ENCODE measurements at places on chromosomes 12 and 14.
A peak's percentile ranks its signal among the peaks of the same experiment; 100 is the strongest.

DNA sequence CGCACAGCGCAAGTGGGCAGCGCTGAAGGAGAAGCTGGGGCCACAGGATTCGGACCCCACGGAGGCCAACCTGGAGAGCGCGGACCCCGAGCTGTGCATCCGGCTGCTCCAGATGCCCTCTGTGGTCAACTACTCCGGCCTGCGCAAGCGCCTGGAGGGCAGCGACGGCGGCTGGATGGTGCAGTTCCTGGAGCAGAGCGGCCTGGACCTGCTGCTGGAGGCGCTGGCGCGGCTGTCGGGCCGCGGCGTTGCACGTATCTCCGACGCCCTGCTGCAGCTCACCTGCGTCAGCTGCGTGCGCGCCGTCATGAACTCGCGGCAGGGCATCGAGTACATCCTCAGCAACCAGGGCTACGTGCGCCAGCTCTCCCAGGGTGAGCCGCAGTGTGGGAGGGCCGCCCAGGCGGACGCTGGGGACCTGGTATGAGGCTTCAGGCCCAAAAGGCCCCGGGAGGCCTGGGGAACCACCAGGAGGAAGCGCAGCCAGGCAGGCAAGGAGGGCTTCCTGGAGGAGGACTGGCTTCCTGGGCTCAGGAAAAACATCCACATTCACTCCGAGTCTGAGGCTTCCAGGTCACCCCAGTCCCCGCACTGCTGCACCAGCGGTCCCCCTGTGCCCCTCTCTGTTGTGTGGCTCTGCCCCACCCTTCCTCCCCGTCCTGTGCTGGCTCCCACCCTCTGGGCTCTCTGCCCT, 12.1 kb downstream of the INF2 start:
- no peak for DNase-seq

DNA sequence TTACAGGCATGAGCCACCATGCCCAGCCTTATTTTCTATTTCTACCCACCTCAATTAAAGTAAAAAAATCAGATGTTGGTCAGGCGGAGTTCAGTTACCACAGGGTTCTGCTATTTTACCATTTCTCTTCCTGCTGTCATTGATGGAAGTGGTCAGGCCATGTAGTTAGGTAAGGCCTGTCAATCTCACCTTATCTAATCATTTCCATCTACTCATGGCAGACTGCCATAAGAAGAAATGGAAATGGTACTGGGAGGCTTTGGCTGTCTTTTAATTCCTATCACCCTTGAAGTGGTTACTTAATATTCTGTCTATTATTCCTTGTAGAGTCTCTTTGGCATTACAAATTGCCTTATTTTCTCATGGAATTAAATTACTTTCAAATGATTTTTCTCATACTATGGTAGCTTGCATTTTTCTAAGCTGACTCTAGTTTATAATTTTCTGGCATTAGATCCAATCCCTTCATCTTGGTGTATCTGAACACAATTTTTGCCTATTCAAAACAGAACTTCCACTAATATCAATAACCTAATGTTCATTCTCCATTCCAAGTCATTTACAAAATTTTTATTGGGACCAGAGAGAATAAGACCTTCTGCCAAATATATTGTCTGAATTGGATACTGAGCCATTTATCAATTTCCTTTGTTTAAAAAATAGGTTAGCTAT, 198.7 kb downstream of the DACT1 start:
- DNase-seq: no peak

DNA sequence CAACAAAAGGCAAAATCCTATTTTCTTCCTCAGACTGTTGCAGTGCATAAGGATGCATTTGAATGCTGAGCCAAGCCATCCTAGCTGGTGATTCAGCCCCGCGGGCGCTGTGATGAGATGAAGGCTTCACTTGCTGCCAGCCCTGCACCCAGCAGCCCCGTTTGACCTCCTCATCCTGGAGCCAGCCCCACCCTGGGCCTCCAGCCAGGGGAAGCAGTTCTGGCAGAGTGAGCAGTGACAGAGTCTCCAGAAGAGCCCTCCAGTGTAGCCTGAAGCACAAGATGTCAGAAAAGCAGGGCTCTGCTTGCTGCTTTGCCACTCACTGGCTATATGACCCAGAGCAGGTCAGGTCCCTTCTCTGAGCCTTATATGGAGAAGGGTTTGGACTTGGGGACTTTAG, 96.2 kb upstream of the HSPB8 start:
- DNase-seq: no peak

DNA sequence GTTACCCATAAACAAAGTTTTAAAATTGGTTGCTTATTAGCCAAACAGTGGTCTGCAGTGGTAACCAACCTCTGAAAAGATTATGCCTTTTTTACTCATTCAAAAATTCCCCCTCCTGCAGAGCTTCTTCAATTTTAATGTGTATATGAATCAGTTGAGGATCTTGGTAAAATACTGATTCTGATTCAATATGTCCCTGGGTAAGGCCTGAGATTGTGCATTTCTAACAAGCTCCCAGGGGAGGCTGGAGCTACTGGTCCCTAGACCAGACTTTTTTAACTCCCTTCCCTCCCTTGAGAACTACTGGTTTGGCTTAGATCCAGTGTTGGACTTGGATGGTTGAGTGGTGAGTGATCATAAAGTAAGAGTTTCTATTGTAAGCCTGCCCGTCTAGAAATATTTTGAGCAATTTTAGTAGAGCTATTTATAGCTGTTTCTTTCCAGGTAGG, 90.2 kb downstream of the FUT8 start:
- no peak for DNase-seq

- no peak for DNase-seq
Measured at GRCh38 chr14:54104601-54105145, 148.0 kb upstream of the BMP4 start.

DNA sequence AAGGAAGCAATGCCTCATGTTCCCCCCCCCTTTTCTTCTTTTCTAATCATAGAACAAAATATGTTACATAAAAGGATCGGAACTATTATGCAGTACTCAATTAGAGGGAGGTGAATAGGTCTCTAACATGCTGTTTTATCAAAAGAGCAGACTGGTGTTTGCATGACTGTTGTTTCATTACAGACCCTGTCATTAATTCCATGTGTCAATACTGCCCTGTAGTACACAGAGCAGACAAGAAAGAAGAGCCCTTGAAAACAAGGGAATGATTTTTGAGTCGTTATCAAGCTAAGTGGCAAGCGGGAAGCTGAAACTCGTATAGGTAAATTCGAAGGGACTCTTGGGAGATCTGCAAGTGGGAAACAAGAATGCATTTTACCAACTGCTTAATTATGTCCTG, 76.9 kb upstream of the TMEM263 start:
- DNase-seq: no peak

- DNase-seq: no peak
Measured at GRCh38 chr12:130588696-130589539, 127.2 kb downstream of the RIMBP2 start.

- no peak for DNase-seq
Measured at GRCh38 chr12:81530352-81530751, 228.8 kb downstream of the PPFIA2 start.

- DNase-seq: no peak
Measured at GRCh38 chr12:47705229-47705565, 633 bp downstream of the RPAP3 start.

GRCh38 chr14:31013841-31014240, 11.6 kb upstream of the AP4S1 start:
- no peak for DNase-seq

GRCh38 chr12:132606466-132606865, 3.9 kb downstream of the LRCOL1 start:
- DNase-seq: peak; percentile 43

- peak; percentile 66 for DNase-seq
Measured at GRCh38 chr12:92827836-92828431, 101.2 kb downstream of the EEA1 start.

- no peak for DNase-seq
Measured at GRCh38 chr12:111488271-111488670, 82.5 kb downstream of the SH2B3 start.

- DNase-seq: no peak
Measured at GRCh38 chr14:50649691-50650090, 18.4 kb downstream of the SAV1 start.

DNA sequence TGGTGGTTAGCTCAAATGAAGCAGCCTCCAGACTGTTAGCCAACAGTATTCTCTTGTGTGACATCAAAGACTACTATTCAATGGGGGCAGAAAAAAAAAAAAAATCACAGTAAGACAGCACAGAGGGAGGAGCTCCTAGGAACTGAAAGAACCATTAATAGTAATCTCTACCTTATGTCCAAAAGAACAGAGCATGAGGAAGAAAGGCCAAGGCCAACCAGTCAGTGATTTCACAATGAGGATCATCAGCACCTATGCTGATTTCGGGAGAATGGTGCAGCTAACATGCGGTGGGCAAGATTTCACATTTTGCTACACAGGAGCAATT, 66.3 kb upstream of the SOX5 start:
- DNase-seq: no peak
